ENCODE measurements at places on chromosomes 12 and 14. TPM values are rescaled to one million over a fixed set of nuclear protein-coding genes. Genes with fewer than 3 reads are reported as not detected.
A peak's percentile ranks its signal among the peaks of the same experiment; 100 is the strongest.

DNA sequence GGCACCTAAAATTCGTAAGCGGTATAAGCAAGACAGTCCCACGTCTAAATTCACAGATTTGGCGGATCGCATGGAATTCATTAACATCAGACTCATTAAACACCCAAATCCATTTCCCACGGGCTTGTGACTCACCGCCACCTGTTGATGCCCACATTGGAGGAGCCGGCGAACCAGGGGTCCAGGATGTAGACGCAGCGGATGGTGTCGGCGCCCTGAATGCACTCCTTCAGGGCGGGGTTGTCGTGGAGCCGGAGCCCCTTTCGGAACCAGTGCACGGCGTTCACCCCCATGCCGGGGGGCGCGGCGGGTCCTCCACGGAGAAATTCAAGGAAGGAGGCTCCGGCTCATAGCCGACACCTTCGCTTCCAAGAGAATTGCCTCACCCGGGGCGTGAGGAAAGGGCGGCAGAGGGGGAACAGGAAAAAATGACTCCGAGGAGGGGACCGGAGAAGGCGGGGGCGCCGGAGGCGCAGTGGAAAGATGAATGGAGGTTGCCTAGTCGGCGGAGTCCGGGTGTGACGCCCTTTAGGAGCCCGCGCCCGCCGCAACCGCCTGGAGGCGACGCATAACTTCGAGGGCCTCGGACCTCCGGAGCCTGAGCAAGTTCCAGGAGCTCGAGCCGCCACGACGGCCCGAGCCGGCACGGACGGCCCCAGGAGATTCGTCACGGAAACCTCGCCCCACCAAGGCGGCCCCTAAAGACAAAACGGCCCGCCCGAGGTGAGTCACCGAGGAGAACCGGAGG lies 506 bp downstream of the CRY1 start:
- peak; percentile 8 for DNase-seq

- DNase-seq: no peak
These were observed 7.7 kb upstream of the TDG start for GRCh38 chr12:103957865-103958388.

The CLEC2A gene
- not detected for polyA plus RNA-seq

DNA sequence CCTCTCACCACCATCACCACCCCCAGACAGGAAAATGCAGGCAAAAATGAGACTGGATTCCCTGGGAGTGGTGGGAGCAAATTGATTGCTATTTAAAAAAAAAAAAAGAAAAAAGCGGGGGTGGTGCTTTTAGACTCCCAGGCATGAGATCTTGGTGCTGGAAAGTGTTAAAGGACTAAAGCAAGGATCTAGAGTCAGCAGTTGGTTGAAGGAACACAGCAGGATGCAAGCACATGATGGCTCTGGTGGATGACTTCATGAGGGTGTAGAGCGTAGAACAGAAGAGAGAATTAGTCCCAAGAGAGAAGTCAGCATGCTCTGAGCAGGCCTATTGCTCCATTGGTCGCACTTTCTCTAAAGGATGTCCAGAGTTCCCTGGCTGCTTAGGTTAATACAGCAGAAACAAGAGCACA lies 183.8 kb upstream of the HMGA2 start:
- DNase-seq: no peak

DNA sequence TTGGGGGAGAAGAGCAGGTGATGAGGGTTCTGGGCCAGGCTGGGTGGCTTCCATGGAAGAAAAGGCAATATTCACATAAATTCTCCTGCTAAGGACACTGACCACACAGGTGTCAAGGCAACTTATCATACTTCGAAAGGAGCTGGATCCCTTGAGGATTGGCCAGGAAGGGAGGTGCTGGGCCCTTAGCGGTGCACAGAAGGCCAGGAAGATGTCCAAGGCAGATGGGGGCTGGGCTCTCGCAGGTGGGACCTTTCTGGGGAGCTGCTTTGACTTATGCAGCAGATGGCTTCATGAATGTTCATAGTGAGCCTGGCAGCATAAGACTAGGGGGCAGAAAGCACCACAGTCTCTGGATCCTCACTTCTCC lies 3.9 kb downstream of the CD63 start:
- no peak for DNase-seq

DNA sequence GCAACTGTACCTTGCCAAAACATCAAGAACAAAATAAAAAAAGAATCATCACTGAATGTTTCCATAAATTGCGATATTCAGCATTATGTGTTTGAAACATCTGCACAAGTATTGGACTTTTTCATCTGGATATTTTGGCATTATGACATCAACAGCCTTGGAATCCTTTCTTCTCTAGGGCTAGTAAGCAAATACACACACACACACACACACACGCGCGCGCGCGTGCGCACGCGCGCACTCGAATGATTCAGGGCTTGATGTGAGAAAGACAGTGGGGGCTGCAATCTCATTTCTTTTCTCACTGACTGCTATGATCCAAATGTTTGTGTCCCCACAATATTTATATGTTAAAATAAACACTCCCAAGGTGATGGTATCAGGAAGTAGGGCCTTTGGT lies 90.0 kb upstream of the SLC38A4 start:
- no peak for DNase-seq

The DNAI7 gene
- polyA plus RNA-seq: 7.4 TPM

DNA sequence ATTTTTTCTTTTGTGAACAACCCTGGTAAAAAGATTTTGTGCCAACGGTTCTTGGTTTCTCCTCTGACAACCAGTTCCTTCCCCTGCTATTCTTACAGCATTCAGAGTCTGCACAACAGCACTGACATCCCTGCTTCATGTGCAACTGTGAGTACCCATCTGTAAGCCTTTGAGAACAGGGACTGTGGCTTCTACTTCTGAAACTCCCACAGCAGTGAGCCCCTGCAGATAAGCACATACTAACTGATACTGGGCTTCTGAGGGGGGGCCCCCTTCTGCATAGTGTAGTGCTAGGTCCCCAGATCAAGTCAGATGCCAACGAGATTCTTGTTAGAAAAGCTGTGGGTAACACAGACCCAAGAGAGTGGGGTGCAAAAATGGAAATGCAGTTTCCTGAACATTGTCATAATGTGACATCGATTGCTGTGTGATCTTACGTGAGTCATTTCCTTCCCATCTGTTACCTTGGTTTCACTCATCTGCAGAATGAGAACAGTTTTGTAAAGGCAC lies 11.1 kb upstream of the NINJ2 start:
- DNase-seq: no peak

GRCh38 chr14:90624732-90625400 lies 191.4 kb downstream of the TTC7B start:
- no peak for DNase-seq

- DNase-seq: no peak
These were observed 19.7 kb downstream of the VDR start for GRCh38 chr12:47885012-47885501.

DNA sequence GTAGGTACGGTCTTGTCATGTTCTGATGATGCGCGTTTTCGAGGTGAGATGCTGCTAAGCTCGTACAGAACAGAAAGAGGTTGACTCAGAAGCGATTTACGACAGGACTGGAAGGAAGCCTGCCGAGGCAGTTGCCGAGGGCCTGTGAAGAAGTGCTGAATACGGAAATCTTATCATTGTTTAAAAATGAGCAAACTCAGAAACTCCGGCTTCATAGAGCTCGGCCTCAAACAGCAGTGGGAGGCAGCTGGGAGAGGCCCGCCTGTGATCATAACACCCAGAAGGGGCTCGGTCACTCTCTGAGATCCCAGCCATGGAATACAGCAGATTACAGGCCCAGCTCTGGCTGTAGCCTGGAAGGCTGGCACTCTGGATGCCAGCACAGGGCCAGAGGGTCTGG lies 87.4 kb downstream of the CPSF2 start:
- no peak for DNase-seq

DNA sequence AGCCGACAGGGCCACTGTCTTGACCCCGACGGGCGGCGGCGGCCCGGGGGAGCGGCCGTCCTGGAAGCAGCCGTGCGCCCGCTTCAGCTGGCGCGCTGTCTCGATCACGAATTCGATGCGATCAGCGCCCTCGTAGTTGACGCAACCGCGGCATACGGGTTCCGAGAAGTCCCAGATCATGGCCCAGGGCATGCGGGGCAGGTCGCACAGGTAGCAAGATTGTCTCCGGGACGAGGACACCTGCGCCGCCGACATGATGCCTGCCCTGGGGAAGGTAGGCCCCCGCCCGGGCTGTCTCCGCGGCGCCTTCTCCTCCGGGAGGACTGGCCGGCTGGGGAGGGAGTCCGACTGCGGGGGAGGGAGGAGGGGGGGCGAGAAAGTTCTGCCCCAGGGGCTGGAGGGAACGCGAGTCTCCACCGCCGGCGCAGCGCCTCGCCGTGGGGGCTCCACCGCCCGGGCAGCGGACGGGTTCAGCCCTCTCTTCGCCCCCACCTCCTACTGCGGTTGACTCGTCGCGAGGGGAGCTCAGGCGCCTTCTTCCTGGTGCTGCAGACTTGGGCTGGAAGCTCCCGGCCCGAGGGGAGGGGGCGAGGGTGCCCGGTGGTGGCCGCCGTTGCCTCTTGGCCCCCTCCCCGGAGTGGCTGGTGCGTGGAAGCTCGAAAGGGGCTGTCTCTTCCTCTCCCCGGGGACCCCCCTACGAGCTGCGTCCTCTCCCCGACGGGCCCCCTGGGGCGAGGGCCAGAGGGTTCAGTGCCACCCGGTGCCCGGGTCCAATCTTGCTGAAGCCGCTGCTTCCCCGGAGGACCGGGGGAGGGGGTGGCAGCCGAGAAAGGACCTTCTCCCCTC lies 747 bp downstream of the IRF2BPL start:
- no peak for DNase-seq

DNA sequence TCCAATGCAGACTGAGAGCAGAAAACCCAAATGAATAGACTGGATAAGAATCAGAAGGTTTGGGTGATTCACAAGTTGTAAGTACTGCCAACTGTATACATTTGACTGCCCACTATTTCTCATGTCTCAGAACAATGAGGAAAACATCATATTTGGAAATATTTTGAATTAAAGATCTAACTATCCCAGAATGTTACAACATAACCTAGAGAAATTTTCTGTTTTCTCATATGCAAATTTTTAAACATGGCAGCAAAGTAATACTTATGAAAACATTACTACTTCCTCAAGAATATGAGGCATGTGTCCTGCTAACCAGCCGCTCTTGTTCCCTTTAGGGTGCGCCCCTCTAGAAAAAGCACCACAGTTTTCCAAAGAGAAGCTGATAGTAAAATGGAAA lies 179.9 kb downstream of the PTPRO start:
- no peak for DNase-seq

The A2M gene
- 265 TPM for polyA plus RNA-seq

The NANOG gene
- 0.06 TPM for polyA plus RNA-seq

- no peak for DNase-seq
These were observed 22.7 kb downstream of the CLEC14A start for GRCh38 chr14:38233218-38233617.

GRCh38 chr12:18851271-18851670 lies 113.4 kb downstream of the CAPZA3 start:
- no peak for DNase-seq

The RIN3 gene
- 5.5 TPM for polyA plus RNA-seq

- no peak for DNase-seq
These were observed 64.1 kb downstream of the SYNE3 start for GRCh38 chr14:95452176-95452892.

DNA sequence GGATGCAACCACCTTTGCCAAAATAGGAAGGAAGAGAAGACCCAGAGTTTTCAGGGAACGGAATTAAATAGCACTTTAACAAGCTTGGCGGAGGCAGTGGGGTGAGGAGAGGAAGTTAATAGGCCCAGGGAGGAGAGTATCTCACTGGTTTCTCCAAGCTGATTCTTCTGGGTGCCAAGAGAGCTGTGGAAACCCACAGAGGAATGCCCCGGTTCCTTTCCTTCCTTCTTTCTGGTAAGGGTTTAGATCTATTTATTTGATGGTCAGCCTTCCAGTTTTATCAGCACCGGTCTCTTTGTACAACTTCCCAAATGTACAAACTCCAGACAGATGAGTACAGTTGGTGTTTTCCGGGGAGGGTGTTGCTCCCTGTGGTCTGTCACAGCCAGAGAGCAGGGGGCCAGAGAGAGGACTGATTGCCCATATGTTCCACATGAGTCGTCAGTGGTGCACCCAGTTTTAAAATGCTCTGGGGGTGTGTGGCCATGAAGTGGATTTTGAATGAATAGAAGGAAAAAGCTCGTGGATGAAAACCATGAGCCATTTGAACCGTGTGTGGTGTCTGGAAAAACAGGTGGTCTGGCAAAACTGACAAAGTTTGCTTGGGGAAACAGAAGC lies 26.6 kb downstream of the PRKCH start:
- no peak for DNase-seq

The CCDC184 gene
- polyA plus RNA-seq: 0.24 TPM

The KRT6C gene
- polyA plus RNA-seq: not detected

GRCh38 chr14:101412739-101413138 lies 148.6 kb upstream of the DIO3 start:
- DNase-seq: no peak

The PPP1R1A gene
- polyA plus RNA-seq: 47.1 TPM

DNA sequence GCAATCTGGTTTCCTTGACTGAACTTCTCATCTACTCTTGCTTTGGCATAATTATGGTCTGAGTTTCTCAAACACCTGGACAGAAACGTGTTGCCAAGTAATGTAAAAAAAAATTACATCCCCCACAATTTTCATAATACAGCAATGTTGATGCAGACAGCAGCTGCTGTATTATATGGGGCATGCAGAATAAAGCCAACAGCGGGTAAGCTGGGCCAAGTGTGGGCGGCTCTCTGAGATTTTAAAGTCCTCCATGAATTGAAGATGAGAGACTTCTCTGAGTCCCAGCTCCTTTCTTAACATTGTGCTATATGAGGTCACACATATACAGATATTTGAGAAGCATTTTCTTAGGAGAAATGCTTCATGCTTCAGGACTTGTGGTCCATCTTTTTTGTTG lies 881.2 kb downstream of the GALC start:
- no peak for DNase-seq

GRCh38 chr14:90062127-90062794 lies 467 bp downstream of the KCNK13 start:
- DNase-seq: no peak

The TIMELESS gene
- 35.2 TPM for polyA plus RNA-seq

The FOXG1 gene
- polyA plus RNA-seq: not detected

GRCh38 chr12:51246254-51246853 lies 7.7 kb downstream of the DAZAP2 start:
- DNase-seq: no peak

GRCh38 chr14:94077111-94077821 lies 3.7 kb downstream of the DDX24 start:
- no peak for DNase-seq

- no peak for DNase-seq
These were observed 119.8 kb downstream of the SLC38A1 start for GRCh38 chr12:46149079-46149464.

DNA sequence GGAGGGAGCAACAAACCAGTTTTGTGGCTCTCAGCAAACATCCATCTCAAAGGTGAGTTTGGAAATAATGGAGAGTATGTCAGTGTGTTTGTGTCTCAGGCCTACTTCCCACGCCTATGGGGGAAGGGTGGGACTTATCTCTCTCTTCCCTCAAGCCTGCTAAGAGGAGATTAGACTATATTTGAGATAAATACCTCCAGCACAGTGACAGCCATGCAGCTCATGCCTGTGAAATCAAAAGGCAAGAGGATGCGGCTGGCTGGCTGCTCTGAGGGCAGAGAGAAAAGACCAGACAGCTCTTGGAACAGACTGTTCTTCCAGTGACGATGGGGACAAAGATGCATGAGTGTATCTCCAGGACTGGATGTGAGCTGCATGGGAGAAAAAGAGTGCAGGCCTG lies 14.7 kb upstream of the POC1B start:
- DNase-seq: no peak
